ENCODE measurements at places on chromosomes 7 and 10. TPM values are rescaled to one million over a fixed set of nuclear protein-coding genes. Genes with fewer than 3 reads are reported as not detected.

DNA sequence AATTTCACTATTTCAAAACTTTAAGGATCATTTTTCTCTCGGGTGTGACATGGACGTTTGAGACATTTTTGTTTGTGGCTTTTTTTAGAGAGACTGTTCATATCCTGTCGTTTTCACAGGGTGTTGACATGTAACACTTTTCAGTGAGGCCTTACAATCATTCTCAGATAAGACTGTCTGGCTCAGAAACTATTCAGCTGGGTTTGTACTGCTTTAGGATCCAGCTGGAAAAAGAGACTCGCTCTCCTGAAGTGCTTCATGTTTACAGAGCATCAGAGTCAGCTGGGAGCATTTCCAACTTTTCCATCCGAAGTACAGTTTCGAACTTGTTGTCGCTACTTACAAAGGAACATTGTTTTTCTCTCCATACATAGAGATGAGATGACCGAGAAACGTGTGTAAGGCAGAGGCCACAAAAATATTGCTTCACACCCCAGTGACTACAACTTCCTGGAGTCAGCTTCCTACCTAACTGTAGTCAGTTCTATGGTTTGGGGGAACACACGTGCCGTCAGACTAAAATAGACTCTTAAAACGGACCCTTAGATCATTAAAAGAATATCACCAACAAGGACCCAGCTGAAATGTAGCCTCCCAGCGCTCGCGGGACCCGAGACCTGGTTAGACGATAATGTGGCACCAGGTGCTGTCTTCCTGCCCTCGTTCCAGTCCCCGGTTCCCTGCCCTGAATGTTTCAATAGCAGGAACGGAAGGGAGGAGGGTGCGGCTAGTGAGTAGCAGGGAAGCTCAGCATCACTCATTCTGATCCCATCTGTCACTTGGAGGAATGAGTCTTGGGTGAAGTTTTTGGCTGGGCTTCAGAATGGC, 78.0 kb downstream of the MKI67 start:
- no peak for DNase-seq

DNA sequence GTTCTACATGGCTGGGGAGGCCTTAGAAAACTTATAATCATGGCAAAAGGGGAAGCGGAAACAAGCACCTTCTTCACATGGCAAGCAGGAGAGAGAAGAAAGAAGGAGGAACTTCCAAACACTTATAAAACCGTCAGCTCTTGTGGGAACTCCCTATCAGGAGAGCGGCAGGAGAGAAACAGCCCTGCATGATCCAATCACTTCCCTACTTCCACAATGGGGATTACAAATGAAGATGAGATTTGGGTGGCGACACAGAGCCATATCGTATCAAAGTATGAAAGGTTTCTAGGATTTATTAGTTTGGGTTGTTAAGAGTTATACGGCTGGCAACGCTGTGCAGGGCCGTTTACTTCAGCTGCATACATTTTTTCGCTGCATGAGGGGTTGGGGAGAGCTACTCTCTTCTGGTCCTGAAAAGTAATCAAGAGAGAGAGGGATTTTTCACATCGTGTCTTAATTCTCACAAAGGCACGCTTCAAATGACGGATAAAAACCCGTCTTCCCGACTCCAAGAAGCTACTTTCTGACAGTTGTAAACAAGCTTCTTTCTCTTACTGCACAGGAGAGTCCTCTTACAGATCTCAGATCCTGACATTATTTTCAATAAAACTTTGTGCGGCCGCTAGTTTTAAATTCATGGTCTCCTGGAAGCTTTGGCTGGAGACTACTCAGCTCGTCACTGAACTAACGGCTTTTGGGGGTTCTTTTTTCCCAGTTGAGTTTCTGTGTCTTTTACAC, 751 bp upstream of the GTPBP10 start:
- DNase-seq, result no peak

DNA sequence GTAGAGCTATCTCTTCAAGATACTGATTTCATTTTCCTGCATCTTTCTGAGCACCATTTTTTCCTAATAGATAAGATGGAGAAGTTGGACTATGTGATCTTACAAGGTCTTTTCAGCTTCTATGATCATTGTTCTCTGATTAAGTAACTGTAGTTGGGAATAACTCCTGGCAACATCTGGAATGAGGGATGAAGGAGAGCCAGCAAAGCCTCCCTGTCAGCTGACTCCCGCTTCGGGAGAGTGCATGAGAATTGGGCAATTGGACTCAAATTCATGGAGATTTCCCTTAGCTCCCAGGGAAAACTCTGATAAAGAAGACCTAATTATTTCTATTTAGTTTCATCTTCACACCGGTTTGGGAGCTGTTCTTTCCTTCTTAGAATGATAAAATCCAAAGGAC, 146.1 kb downstream of the CCDC71L start:
- no peak for DNase-seq

GRCh38 chr7:157932498-157933218, 595.9 kb downstream of the DNAJB6 start:
- no peak for DNase-seq

GRCh38 chr7:2571409-2571808, 12.6 kb downstream of the IQCE start:
- DNase-seq, result no peak

- no peak for DNase-seq
These were observed 71.1 kb upstream of the TFEC start for GRCh38 chr7:116101704-116102103.

GRCh38 chr10:113425008-113425407, 127.8 kb upstream of the HABP2 start:
- DNase-seq, result no peak

DNA sequence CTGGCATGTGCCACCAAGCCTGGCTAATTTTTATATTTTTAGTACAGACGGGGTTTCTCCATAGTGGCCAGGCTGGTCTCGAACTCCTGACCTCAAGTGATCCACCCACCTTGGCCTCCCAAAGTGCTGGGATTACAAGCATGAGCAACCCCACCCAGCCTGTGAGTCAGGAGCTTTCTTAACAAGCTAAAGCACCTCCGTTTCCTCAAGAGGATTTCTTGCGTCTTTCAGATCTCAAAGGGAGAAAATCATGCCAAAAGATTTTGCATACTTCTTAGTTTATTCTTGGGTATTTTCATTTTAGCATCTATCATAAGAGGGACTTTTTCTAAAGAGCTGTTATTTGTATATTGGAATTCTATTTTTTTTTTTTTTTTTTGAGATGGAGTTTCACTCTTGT, 47.9 kb upstream of the FOXK1 start:
- DNase-seq, result no peak

- no peak for DNase-seq
These were observed 56.3 kb downstream of the ZMIZ1 start for GRCh38 chr10:79125092-79125491.

GRCh38 chr10:95260909-95261552, 29.8 kb downstream of the PDLIM1 start:
- no peak for DNase-seq

DNA sequence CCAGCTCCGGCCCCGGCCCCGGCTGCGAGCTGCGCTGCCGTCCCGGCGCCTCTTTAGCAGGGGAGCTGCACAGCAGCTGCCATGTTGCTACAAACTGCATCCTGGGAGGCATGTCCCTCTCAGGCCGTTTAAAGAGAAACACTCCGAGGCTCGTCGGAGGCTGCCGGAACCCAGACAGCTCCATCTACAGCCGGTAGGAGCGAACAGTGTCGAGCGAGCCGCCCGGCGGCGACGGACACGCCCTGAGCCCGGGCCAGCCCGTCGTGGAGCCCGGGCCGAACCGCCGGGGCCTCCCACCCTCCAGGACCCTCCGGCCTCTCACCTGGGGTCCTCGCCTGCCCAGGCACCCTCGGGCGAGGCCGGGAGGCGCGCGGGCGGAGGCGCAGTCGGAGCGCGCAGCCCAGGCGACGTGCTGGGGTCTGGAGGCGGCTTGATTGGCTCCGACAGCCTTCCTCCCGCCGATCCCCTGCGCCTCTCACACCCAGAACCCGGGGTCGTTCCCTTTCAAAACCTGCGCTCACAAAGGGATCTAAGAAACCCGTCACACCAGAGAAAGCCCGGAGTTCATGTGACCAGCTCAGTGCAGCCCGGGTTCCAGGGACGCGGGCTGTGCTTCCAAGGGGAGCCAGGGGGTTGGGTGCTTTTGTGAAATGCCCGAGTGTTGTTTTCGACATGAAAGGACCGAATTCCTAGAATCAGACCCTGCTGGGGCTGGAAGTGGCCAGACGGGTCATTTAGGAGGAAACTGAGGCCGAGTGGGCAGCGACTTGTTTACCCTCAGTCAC, at the start of gene ZNF777:
Gene ZNF777, minus strand, starts transcription at position 570 of the 785 bp plus-strand sequence. CDS start 5,040 bp downstream, outside the sequence.
- no peak for DNase-seq

DNA sequence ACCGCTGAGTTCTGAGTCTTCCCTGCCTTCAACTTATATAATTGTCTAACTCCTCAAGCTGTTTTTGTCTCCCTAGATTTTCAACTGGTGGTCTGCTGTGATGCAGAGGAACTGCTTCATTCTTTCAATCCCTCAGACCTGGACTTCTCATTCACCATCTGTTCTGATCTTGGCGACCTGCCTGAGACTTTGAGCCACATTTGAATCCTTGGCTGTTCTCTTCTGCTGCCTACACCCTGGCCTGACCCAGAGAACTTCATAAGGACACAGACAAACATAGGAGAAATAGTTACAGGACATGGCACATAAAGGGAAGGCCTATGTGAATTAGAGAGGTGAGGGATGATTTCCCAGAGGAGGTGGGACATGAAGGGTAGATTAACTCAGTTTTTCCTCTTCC, 326.7 kb downstream of the PTEN start:
- DNase-seq, result no peak

GRCh38 chr10:62052276-62052675, 150.8 kb downstream of the ARID5B start:
- no peak for DNase-seq

DNA sequence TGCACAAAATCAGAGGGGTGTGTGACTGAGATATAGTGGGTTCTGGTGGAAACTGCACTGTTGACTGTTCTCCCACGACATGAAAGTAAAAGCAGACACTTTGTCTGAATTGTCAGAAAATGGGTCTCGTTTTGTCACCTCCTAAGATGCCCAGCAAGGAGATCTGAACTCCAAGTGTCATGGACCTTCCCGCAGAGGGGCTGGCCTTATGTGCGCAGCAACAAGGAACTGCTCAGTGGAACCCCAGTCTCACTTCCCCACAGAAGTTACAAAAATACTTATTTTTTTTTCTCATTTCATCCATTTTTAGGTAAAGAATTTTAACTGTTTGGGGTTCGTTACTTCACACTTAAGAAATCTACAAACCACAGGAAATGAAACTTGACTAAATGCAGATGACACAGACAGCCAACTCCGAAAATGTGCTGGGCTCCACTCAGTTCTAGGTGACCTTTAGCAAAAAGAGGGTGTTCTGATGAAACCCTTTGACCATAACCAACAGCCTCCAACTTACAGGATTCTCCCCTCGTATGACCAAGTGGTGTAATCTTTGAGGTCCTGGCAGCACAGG, 115.0 kb downstream of the FAM107B start:
- DNase-seq, result no peak

- no peak for DNase-seq
These were observed 167.9 kb downstream of the NEURL1 start for GRCh38 chr10:103661198-103661950.

DNA sequence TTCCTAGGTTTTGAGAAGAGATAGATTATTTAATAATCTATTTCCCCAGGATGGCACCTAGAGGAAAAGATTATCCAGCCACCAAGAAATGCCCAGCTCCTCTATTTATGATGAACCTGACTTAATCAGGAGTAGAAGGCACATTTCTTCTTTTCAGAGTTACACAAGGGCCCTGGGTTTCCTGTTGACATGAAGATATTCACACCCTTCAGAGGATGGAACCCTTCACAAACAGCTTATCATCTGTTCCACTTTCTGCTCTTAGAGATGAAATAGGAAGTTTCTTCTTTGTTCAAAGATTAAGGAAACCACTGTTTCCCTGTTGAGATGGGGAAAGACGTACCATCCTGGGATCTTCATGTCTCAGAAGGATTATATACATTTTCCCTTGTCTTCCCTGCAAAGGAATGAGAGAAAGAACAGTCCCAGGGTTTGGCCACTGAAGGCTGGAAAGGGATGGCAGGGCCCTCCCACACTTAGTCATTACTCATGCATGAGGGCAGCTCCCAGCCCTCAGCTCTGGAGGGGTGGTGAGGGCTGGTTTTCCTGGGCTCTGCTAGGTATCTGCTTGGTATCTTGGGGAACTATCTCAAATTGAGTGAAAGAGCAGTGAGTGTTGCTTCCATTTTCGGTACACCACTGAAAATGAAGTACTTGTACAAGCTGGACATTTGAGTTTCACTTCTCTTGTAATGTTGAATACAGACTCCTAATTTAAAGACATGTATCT, 64.0 kb downstream of the MTPAP start:
- no peak for DNase-seq

DNA sequence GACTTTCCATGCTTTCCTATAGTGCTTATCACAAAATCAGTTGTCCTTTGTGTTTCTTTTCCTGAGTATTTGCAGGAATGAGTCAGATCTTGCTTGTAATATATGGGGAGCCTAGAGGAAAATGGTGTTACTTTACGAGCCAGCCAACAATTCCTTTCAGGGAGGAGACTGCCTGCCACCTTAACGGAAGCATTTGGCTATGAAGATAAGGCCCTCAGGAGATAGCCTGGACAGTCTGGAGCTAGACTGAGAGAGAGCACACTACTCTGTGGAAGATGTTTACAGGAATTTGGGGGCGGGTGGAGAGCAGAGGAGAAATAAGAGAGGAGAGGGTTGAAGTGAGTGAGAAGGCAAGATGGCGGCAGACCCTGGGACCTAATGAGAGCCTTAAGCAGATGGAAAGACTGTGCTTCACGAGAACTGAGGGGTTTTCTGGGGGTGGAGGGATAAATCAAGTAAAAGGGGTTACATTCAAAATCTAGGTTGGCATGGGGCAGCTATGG, 126.3 kb downstream of the SNX10 start:
- no peak for DNase-seq

DNA sequence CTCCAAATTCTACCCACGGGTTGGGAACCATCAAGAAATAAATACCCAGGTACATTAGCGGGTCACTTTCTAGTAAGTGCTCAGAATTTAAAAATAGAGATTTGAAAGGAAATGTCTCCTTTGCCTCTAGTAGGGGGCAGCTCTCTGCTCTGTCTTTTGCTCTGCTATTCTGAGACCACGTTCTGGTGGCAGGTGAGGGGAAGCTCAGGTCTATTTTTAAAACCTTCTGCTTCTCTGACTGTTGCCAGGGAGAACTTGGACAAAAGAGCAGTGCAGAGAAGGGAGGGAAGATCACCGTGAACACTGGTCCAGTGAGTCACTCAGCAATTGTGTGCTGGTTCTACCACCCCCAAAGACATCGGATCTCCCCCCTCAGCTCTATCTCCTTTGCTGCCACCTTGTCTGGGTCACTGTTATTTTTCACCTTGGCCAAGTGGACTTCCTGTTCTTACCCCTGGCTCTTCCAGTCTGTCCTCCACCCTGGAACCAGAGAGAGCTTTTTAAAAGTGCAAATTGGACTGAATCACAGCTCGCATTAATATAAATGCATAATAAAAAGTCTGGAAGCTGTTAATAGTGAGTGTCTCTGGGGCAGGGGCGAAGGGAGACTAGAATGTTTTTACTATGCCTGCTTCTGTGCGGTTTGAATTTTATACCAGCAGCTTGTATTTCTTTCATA, 72.4 kb upstream of the LOXL4 start:
- no peak for DNase-seq

Gene FAM25A
- total RNA-seq, result not detected

Gene TMEM225B
- total RNA-seq, result 0.95 TPM

Gene OIT3
- not detected for total RNA-seq

Gene SPAG6
- total RNA-seq, result not detected

Gene ASZ1
- not detected for total RNA-seq
